T1000 (cell line): ENCODE measurements at places on chromosomes 5 and 9.

- DNase-seq = no peak
Observed at GRCh38 chr5:170297589-170298462, at the start of gene LCP2. Gene LCP2, minus strand, starts transcription at chr5:170297777. Its CDS starts 166 bp downstream, at chr5:170297611.

DNA sequence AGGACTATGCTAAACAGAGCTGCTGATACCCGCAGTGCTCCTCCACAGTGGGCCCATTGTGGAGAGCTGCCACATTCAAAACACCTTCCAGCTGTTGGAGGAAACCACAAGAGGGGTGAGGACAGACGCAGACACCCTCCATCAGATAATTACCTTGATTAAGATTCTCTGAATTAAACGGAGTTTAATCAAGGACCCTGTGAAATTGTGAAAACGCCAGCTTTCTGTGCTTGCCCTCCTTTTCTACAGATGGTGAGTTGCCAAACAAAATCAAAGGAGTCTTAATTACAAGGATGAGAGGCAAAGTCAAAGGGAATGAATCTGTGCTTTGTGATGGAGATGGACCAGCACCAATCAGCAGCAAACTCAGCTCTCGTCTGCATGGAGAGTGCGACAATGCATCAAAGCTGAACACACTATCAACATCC lies 596.1 kb downstream of the ELAVL2 start:
- no peak for DNase-seq

GRCh38 chr5:53429706-53430105 lies 50.7 kb upstream of the FST start:
- DNase-seq = no peak

DNA sequence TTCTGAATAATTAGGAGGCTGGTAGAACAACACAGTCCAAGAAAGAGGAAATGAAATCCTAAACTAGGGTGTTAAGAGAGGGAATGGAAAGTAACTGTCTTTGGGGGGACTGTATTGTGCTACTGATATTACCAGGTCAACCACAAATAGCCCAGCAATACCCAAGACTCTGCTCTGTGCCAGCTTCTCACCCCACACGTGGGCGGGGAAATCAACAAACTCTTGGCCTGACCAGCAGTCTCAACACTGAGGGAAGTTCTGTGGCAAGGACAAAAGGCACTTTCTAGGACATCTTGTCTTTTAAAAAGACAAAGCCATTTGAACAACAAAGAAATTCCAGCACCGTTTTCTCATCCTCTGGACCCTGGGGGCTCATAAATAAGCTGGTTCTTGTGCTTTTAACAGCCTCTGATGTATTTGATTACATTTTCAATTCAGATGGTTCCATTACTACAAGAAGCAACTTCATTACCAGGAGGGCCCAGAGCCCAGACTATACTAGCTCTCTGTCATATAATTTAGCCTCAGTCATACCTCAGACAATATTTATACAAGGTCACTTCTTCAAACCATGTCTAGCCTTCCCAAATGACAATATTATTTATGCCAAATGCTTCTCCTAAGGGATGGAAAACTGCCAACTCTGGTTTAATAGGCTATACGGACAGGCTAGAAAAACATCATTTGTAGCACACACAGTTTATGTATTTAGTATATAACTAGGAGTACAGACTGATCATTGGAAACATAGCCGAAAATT lies 297.8 kb downstream of the CWC27 start:
- no peak for DNase-seq

DNA sequence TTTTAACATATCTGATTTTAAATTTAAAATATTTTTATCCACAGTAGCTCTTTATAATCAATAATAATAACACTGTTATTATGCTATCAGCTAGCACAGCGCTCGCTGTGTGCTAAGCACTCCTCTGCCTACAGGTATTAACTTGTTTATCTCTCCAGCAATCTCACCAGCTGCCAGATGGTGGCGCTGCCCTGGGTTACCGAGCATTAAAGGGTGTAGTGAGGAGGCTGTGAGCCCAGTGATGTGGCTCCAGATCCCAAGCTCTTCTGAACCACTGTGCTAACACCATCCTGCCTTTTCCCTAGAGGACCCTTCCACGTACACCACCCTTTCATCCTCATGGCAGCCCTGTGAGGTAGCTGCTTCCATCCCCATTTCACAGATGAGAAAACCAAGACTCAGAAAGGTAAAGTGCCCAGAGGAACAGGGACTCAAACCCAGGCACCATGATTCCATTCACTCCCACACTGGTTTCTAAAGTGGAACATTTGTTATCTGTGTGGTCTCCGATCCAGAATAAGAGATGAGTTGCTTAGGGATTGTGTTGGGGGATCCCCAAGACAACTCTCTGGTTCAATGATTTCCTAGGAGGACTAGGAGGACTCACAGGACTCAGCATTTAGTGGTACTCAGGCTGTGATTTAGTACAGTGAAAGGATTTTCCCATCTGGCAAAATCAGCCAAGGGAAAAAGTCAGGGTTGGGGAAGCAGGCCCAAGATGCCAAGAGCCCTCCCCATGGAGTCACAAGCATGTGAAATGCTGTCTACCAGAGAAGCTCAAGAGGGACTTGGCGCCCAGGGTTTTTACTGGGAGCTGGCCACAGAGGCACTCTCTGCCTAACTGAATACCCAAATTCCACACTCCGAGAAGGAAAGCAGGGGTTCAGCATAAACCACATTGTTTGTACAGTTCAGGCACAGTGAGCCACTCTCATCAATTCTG lies 7.0 kb downstream of the IGFBPL1 start:
- no peak for DNase-seq

DNA sequence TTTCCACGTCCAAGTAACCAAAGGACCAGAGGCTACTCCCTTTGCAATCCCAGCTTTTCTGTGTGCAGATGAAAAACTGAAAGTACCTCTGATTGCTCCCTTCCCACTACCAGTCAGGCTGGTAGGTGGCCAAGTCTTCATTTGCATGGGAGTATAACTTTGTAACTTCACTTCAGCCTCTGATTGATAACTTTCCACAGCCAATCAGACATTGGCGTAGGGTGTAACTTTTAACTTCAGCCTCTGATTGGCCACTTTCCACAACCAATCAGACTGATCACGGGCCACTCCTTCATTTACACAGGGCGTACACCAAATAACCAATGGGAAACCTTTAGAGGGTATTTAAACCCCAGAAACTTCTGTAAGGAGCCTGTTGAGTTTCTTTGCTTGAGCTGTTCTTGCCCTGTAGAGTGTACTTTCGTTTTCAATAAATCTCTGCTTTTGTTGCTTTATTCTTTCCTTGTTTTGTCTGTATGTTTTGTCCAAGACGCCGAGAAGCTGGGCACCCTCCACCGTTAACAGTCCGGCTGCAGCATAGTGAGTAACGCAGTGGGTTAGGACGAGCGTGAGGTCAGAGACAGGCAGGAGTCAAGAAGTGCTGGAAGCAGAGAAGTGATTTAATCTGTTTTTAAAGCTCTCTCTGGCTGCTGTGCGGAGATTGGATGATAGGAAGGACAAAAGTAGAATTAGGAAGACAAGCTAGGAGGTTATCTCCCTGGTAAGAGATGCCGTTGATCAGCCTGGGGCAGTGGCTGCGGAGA lies 3.5 kb upstream of the EXOSC2 start:
- DNase-seq = peak; percentile 68

GRCh38 chr5:132666310-132667123 lies 7.3 kb upstream of the IL4 start:
- no peak for DNase-seq

DNA sequence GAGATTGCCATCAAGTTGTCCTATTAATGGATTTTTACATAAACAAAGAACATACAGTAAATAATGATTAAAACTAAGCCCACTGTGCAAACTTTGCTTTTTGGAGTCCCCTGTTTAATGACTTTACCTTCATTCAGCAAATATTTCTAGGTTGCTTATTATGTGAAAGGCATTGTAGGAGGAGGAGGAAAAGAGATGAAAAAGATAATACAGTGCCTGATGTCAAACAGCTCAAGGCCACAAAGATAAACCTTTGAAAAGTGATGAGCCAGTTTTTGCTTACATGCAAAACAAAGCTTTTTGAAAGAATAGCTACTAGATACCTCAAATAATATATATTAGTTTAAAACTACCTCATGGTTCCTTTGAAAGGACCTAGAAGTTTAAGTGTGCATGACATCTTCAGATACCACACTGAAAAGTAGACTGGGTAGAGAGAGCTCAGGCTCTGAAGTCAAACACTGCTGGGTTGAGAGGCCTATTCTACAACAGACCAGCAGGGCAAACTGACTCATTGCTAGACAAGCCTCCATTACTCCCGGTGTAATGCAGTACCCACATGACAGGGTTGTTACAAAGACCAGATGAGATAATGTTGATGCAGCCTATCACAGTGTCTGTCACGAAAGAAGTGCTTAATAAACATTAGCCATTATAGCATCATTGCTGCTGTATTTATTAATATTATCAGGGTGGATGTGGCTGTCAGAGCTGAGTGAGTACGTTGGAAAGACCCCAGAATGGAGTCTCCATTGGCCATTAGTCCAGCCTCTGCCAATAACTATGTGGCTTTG lies 11.8 kb downstream of the DEPDC1B start:
- DNase-seq = no peak

GRCh38 chr9:127496974-127497373 lies 45.7 kb downstream of the LRSAM1 start:
- DNase-seq = no peak

DNA sequence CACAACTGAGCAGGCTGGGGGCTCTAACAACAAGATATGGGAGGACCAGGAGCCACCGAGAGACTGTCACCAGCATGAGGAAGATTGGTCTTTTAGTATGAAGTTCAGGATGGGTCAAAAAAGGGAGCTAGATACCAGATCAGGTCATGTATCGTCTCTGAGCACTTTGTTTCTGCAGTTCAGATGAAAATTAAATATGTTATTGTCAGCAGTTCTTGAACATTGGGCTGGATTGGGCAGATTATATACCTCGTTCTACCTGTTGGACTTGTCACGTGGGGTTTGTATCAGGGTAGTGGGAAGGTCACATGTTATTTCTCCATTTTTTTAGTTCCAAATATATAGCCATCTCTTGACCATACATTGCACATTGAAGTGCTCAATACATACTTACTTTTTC lies 47.3 kb downstream of the RCL1 start:
- DNase-seq = no peak

- DNase-seq = no peak
Observed at GRCh38 chr5:59532979-59533729, 360.4 kb downstream of the PDE4D start.

DNA sequence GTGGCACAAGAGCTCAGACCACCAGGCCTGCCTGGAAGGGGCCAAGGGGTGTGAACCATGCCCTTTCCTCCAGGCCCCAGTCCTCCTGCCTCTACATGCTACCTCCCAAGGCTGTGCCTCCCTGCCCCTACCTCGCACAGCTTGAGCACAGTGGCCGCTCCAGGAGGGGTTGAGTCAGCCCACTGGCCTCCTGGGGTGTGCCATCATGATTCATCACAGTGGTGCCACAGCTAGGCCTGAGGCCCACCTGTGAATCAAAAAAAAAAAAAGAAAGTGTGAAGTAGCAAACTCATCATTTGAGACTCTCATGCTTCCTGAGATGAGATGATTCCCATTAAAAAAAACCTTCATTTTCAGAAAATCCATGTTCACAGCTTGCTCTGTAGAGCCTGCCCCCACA lies 240.5 kb downstream of the HSPA4 start:
- DNase-seq = peak; percentile 64

DNA sequence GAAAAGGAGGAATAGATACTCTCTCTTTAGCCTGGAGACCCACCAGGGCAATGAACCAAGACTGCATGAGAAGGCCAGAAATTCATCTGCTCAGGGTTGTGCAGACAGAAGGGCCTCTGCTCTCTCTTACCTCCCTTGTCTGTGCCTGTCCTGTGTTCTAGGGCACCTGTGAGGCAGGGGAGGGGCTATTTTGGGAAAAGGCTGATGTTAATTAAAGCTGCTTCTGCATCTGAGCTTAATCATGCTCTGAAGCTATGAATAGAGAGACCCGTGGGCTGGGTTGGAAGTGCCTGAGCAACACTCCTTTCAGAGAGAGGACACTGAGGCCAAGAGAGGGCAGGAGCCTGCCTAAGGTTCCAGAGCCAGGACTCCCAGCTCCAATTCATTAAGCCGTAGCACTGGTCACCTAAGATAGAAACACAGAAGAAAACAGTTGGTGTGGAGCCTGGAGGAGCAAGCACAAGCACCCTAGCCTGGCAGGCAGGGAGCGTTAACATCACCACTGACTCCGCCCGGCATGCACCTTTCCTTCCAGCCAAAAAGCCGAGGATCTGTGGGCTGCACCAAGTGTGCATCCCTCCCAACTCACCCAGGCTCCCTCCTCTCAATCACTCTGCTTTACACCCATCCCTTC lies 31.4 kb upstream of the STING1 start:
- DNase-seq = no peak

DNA sequence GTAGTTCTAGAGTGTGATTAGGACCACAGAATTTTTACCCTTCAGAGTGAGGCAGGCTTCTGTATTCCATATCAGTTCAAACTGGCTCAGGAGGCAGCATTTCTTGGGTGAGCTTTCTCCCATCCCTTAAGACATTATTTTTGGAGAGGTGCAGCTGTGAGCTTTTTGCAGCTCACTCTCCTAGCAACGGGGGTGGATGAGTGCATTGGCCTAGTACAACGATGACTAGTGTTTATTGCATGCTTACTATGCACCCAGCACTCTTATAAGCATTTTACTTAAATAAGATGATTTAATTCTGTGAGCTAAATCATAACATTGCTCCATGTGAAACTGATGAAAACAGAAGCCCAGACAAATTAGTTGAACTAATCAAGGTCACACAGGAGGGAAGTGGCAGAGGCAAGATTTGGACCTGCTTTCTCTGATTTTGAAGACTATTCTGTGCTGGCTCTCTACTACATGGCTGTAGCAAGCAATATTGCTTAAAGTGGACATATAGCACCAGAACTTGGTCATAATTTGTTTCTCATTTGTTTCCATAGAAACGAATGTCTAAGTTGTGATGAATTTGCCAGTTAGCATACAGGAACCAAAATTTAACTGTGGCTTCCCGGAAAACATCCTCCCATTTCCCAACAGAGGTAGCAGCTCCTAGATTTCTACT lies 372.1 kb upstream of the RIOK2 start:
- DNase-seq = no peak

DNA sequence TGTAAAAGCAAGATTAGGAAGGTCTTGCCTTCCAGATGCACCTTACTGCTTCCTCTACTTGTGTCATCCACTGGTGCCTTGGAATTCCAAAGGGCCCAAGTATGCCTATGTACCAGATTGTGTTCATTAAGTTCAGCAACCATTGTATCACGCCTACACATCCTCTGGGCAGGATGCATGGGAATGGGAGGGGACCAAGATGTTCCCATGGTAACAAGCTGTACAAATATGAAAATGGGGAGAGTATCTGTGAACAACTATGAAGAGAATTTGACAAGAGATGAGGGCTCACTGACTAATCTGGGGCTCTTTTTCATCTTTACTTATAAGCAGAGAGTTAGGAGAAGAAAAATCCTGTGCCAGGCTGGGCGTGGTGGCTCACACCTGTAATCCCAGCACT lies 137.8 kb upstream of the MAP1B start:
- DNase-seq = no peak

GRCh38 chr9:93268551-93269314 lies 84.8 kb downstream of the WNK2 start:
- DNase-seq = no peak

- no peak for DNase-seq
Observed at GRCh38 chr5:119220576-119221197, 135.1 kb upstream of the TNFAIP8 start.
